Esophagus (tissue), 2 donors: ENCODE measurements at places on chromosomes 13 and 19. TPM values are rescaled to one million over a fixed set of nuclear protein-coding genes. Genes with fewer than 3 reads are reported as not detected.

LGALS14 gene
- not detected for polyA plus RNA-seq

DMWD gene
- 12.4 TPM for polyA plus RNA-seq

CD37 gene
- polyA plus RNA-seq = 2.5 TPM

COX6B1 gene
- 1,022 TPM for polyA plus RNA-seq

GPI gene
- polyA plus RNA-seq = 64.3 TPM

GNG8 gene
- polyA plus RNA-seq = not detected

PRSS57 gene
- polyA plus RNA-seq = not detected

CRTC1 gene
- 4.0 TPM for polyA plus RNA-seq

SBK3 gene
- polyA plus RNA-seq = 0.09 TPM

PSG7 gene
- not detected for polyA plus RNA-seq

PPFIA3 gene
- 15.2 TPM for polyA plus RNA-seq

EPS8L1 gene
- polyA plus RNA-seq = 1,427 TPM

LRRC63 gene
- polyA plus RNA-seq = 0.01 TPM

SPACA4 gene
- 1.9 TPM for polyA plus RNA-seq
